Type B pancreatic cell (in vitro differentiated cells): ENCODE measurements at places on chromosomes 4 and X. TPM values are rescaled to one million over a fixed set of nuclear protein-coding genes. Genes with fewer than 3 reads are reported as not detected.

Gene MAML3
- 21.8 and 26.9 TPM in 2 replicates for total RNA-seq

Gene ADAMTS3
- 1.4 and 10.3 TPM in 2 replicates for total RNA-seq

Gene FHDC1
- total RNA-seq: 23.1 and 78.0 TPM in 2 replicates

Gene IL3RA
- not detected in 2 replicates for total RNA-seq

GRCh38 chr4:152458801-152459302, 77.0 kb downstream of the FBXW7 start:
- no peak for DNase-seq

GRCh38 chr4:123924536-123924935, 527.9 kb downstream of the SPRY1 start:
- DNase-seq: no peak

DNA sequence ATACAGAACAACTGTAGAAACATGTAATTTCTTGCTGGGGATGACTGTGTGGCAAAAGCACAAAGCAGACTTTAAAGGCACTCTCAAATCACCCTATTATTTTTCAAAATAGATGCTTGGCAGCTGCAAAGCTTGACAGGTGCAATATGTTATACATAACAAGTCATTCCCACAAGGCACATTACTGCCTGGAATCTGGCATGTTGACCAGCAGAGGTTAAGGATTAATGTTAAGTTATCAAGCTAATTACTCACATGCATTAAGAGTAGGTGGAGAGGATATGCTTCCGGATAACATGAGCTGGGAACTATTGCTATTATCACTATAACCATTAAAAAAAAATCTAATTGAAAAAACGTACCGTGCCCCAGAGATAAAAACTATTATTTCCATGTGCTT, 17.8 kb downstream of the ANOS1 start:
- DNase-seq: no peak

GRCh38 chrX:95995583-95995982, 689.1 kb upstream of the DIAPH2 start:
- DNase-seq: no peak

- DNase-seq: no peak
These were observed 12.5 kb downstream of the SEC24D start for GRCh38 chr4:118823471-118823870.

GRCh38 chr4:169485791-169486742, 126.3 kb downstream of the NEK1 start:
- DNase-seq: no peak

DNA sequence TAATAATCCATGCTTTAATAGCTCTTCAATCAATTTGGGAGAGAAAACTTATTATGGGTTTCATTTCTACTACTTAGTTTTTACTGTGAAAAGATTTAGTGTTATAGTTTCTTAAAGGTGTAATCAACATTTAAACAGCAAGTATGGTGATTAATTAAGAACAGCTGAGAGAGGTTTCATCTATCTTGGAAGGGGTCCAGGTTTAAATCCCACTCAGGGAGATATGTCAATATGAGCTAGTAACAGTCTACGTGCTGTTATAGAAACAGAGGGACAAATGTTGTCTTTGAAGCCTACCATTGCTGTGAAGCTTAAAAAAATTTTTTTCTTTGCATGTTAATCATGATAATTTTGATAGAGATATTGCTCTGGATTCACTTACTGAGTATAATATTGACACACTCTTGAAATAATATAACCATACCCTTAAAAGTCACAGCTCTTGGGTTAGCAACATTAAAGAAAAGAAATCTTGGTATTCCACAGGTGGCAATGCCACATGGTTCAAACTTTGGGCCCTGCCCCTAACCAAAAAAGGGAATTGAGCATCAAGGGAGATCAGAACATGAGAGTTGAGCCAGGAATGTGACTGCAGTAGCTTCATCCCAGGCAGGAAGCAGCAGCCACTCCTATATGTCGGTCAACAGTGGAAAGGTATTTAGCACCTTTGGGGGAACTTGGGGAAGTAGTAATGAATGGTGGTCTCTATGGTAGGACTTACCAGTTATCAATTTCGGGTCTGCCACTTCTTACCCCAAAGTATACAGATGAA, 107.8 kb downstream of the ANK2 start:
- DNase-seq: no peak

GRCh38 chr4:81883530-81884450, 412.1 kb upstream of the RASGEF1B start:
- DNase-seq: no peak

DNA sequence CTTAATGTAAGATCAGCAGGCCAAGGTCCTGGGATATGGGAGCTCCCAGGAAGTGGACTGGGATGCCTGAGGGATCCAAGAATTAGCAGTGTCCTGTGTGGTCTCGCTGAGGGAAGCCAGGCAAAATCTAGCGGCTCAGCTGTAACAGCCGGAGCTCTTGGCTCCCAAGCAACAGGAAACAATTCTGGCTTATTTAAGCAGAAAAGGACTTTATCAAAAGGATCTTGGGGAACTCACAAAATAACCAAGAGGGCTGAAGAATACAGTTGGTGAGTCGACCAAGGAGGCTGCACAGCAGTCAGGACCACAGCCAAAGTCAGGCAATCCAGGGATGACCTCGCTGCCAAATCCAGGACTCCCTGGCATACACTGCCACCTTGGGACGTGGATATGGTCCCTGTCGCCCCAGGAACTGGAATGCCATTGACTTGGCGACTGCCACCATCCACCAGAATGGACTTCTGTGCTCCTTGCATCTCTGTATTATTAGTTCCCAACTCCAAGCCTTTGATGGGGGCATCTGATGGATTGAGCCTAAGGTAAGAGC, 165.3 kb upstream of the BCOR start:
- no peak for DNase-seq

DNA sequence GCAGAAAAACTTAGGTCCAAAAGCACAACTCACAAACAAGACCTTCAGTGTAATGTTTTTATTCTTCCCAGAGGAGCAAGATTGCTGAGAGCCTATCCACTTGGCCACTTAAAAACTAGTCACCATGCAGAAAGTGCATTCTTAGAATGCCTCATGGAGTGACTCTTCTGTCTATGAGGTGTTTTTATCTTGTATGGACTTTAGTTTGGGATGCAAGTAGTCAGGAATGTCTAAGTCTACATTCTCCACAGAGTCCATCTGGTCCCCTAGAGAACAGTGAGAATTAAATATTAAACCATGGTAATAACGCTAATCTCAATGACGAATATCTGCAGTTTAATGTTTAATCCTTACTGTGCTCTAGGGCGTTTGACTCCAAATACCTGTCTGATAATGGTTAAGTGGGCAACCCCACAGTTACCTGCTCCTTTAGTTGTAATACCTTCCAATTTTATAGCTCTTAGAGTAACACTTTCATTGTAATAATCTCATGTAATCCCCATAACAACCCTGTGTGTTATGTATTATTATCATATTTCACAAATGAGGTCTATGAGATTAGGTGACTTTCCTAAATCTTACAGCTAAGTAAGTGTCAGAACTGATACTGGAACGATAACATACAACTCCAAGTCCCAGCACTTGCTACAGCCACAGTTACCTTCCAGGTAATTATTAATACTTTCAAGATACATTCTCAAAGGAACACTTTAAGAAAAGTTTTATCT, 235.6 kb upstream of the JADE1 start:
- DNase-seq: no peak

GRCh38 chr4:74752798-74753197, 41.5 kb downstream of the BTC start:
- no peak for DNase-seq
